ENCODE measurements at places on chromosomes 1 and 21.
A peak's percentile ranks its signal among the peaks of the same experiment; 100 is the strongest.

DNA sequence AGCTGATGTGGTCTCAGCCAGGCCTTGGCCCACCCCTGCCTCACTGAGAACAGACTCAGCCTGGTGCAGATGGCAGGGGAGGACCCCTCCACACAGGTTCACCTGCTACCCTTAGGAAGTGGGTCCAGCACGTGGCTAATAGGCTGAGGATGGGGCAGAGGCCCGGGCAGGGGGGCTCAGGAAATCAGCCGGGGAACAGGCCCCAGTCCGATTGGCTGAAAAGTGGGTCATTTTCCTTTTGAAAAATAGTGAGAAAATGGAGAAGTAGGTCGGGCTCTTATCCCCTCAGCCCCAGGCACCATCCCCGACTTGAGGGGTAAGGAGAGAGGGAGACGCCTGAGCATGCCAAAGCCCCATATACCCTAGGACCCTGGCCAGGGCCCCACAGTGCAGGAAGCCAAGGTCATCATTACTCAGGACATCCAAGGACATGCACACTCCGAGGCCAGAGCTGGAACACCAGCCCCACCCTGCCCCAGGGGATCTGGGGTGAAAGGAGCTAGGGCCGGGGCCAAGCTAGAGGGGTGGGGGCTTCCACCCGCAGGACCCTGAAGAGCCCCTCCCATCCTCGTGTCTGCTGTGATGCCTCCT is 11.0 kb downstream of the DLGAP3 start:
- DNase-seq: no peak

DNA sequence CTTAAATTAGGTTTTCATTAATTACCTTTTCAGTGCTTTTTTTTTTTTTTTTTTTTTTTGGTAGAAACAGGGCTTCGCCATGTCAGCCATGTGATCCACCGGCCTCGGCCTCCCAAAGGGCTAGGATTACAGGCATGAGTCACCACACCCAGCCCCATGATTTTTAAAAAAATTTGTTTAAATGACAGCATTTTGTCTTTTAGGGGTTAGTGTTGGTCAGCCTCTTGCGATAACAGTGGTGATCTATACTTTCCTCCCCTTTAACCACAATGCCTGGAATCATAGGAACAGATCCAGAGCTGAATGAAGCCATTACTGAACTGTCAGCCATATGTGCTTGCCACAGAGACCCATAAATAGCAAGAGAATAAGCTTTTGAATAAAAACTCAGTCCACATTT is 73.9 kb downstream of the CACHD1 start:
- DNase-seq: no peak

DNA sequence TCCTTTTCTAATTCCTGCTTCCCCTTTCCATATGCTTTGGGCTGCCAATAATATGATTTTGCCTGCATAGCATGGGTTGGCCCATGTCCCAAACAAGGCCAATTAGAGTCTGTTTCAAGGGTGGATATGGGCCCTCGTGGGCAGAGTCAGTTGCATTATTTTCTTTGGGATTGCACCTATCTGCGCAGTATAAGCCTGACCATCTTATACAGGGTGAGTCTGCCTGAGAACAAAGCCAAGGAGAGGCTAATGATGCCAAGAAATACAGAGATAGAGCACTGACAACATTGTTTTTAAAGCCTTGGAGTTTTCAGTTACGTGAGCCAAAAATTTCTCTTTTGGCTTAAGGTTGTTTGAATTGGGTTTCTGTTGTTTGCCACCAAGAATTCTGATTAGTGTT is 18.6 kb downstream of the OVAAL start:
- no peak for DNase-seq

DNA sequence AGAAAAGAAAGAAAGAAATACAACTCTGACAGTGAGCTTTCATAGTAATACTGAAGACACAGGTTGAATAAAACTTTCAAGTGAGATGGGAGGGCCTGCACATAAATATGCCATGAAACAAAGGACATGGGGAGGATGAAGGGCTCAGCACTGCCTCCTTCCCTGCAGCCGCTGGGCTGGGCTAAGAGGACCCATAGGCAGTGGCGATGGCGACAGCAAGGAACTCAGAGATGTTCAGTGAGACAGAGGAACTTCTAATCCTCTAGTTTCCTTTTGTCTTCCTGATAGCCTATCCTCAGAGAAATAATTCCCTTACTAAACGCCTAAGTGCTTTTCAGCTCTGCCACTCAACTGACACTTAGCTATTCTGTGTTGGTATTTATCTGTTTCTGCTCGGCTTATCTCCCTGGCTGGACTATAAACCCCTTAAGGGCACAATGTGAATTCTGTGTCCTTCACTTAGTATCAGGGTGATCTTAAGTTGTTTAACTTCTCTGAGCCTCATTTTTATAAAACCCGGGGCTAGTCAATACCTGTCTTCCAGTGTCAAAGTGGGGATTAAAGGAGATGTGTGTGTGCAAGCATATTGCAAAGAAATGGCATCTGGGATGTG is 24.4 kb upstream of the IER5 start:
- no peak for DNase-seq

GRCh38 chr21:29078869-29079767 is 5.7 kb upstream of the CCT8 start:
- no peak for DNase-seq

- no peak for DNase-seq
These were observed 10.5 kb downstream of the UCK2 start for GRCh38 chr1:165837838-165838364.

DNA sequence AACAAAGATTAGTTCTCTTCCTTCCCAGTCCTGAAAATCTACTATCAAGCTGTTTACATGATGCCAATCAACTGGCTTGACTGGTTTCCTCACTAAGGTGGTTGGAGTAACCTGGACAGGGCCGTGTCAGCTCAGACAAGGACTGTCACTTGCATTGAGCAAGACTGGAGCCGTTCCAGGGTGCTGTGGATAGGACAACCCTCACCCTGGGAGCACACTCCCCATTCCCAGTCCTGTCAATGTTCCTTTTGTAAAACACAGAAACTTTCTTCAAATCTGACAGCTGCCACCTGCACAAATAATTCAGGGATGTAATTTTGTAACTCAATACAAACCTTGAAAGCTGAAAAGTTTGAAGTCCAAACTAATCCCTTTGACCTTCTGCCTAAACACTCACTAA is 31.4 kb downstream of the PLPP3 start:
- DNase-seq: no peak

GRCh38 chr1:193157360-193157759 is 29.1 kb downstream of the B3GALT2 start:
- DNase-seq: no peak

- DNase-seq: no peak
These were observed 56.0 kb downstream of the SLC44A5 start for GRCh38 chr1:75554870-75555269.

DNA sequence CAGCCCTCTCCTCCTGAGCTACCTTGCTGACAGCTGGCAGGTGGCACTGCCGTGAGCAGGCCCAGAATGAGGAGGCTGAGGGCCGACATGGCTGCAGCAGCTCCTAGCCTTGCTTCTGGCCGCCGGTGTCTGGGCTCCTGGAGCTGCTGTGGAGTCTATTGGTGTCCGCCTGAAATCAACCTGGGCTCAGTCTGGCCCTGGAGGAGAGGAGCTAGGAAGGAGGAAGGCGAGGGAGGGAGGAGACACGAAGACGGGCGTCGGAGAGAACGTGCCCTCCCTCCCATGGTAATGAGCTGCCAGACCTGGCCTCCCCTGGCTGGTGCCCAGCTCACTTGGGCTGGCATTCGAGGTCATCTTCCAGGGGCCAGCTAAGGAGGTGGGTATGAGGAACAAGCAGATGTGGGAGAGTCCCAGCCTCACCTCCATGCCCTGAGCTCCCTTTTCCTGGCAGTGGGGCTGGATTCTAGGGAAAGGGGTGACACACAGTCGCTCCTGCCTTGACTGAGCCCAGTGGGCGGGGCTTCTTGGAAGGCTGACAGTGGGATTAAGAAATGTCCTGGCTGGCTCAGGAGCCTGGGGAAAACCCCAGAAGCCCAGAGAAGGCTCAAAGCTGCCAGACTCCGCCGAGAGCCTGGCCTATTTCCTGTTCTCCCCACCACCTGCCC is at the start of gene PDZK1IP1:
PDZK1IP1 (minus strand) TSS at position 193 of the 665 bp plus-strand sequence; CDS start at position 89, 104 bp downstream.
- DNase-seq: no peak

- no peak for DNase-seq
These were observed 173.6 kb downstream of the ZP4 start for GRCh38 chr1:237717106-237717505.

DNA sequence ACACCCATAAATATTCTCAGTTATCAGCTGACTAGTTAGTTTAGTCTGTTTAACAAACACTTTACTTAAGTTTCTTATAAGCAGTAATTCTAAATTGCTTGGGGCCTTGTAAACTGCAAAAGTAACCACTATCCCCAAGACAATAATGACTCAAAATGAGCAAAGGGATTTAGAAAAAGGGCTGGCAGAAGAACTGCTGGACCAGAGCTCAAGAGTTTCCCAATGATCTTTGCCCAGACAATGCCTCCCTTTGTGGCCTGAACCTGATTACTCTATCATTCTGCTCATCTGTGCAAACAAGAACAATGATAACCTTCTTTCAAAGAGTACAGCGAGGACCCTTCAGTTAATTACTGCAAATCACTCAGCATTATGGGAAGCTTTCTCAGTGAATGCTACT is 123.5 kb downstream of the TIAM1 start:
- no peak for DNase-seq

DNA sequence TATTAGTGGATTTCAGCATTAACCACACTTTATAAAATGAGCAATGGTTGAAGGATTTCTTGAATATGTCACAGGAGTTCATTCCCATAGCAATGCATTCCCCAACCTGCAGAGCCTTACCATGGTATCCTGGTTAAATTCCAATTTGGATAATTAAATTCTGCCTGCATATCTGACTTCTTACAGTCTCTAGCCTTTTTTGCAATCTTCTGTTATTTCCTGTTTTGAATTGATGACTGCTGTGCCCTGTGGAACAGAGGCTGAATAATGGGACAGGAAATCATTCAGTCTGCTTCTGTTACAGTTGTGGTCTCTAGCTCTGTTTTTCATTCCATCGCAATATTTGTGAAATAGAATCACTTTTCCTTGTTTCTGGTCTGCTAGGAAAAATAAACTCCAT is 1823.9 kb downstream of the PLA2G4A start:
- DNase-seq: no peak

GRCh38 chr1:86704972-86705664 is 742 bp downstream of the SH3GLB1 start:
- peak; percentile 29 for DNase-seq

DNA sequence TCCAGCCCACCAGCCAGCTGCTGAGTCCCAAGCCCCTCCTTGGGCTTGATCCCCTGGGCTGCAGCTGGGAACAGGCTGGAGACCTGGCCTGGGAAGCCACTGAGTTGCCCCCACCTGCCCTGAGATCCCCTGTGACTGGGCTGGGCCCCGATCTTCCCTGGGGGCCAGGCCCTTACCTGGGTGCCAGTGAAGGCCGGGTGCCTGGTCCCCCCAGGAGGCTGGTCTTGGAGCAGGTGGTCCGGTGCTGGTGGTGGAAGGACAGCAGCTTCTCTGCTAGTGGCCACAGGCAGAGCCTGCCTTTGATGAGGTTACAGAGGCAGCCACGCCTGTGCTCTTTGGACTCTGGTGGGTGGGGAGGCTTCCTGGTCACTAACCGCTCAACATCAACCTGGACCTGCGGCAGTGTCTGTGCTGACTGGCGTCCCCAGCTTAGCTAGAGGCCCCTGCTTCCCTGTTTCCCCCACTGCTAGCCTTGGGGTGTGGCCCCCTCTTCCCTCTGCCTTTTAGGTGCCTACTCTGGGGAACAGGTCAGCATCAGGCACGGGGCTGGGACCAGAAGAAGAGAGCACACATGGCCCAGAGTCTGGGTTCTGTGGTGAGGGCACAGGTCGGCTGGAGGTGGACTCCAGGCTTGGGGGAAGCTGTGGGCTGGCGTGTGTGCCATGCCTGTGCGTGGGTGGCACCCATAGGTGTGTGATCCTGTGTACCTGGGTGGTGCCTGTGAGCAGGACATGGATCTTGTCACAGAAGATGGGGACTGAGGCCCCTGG is at the start of gene EPS8L3:
EPS8L3 (minus strand) TSS at position 278 of the 770 bp plus-strand sequence. CDS start 2,174 bp downstream, outside the sequence.
- no peak for DNase-seq

DNA sequence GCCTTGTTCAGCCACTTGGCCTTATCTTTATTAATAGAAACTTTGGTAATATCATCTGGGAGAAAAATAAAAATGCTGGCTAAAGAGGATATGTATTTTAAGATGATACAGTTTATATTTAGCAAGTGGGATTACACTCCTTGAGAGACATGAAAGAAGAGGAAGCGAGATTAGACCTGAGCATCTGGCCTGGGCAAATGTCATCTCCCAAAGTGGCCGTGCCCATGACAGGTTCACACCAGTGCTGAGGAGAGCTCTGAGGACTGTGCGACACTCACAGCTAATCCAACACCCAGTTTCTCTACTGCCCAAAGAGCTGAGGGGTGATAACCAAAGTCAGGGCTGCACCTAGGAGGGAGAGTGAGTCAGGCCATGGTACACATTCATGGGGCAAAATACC is 121.7 kb upstream of the DUSP10 start:
- no peak for DNase-seq

DNA sequence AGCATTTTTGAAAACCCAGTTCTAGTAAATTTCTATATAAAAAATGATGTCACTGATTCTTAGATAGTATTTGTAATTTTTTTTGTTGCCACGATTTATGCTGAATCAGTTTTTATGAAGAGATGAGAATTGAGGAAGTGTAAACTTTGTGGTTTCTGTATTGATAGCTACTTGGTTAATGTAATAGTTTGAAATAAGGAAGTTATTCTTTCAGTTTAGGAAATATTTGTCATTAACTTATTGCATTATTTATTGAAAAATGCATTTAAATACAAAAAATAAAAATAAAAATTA is 97.8 kb downstream of the ZFYVE9 start:
- no peak for DNase-seq

- no peak for DNase-seq
These were observed 1.4 kb downstream of the SLC9A1 start for GRCh38 chr1:27153549-27153886.

- no peak for DNase-seq
These were observed 2.5 kb upstream of the TMPRSS2 start for GRCh38 chr21:41510500-41510899.

- peak; percentile 59 for DNase-seq
These were observed 14.7 kb upstream of the CFAP126 start for GRCh38 chr1:161382214-161383019.

DNA sequence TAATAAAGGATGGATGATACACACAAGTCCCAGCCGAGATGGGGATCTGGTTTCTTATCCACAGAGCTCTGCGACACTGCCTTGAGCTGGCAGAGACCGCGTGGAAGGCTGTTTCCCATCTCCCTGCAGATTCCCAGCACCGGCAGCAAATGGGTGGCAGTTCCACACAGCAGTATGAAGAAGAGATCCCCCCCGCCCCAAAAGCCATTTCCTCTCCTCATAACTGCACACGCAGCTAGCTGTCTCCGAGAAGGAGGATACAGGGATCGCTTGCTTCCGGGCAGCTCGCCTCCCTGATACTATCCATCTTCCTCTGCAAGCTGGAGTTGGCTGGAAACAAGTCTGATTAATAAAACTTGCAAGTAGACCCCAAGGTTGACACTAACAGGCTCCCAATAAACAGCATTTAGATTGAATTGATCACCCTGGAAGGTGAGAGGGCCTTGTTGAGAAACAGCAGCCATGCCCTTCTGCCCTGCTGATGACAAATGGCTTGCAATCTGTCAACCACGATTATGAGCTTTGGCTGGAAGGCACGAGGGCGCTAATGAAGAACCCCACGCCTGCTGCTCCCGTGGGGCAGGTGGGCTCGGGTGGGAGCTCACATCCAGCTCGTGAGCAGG is 642.3 kb downstream of the AJAP1 start:
- no peak for DNase-seq

All from CD4-positive, CD25-positive, alpha-beta regulatory T cell (primary cell).